Stimulated activated CD8-positive, alpha-beta memory T cell treated with anti-CD3 and anti-CD28 coated beads, Interleukin-2, amount 100 ng/mL, for 1 hour (primary cell): ENCODE measurements at places on chromosomes 3 and 15.

DNA sequence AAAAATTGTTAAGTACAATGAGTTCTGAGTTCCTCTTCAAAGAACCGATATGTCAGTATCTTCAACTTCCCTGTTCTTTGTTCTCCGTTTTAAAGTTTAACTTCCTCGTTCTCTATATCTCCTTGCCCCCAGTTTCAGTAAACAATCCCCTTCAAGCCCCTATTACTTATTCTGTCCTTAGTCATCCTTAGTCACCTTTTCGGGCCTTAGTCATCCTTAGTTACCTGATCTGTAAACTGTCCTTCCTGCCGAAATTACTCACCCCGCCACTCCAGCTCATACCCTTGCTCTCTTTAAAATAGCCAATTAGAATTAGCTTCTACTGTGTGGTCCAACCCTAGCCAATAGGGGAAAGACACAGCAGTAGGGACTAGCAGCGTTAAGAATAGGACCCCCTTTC is 1165.6 kb downstream of the NSUN3 start:
- no peak for DNase-seq

GRCh38 chr3:148066802-148067201 is 630.9 kb upstream of the AGTR1 start:
- no peak for DNase-seq

DNA sequence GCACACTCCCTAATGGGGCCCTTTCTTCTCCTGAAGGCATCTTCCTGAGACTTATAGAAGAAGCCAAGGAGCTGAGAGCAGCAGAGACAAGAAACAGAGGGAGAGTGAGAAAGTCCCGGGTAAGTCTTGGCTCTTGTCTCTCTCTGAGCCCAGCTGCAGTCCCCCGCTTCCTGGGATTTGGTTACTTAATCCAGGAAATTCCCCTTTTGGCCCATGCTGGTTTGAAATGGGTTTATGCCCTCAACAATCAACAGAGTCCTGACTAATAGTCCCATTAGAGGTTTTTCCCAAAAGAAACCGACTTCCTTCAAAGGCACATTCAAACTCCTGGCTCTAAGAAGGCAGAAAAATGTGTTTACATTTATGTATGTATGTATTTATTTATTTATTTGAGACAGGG is 22.0 kb downstream of the TMEM158 start:
- DNase-seq, result no peak

DNA sequence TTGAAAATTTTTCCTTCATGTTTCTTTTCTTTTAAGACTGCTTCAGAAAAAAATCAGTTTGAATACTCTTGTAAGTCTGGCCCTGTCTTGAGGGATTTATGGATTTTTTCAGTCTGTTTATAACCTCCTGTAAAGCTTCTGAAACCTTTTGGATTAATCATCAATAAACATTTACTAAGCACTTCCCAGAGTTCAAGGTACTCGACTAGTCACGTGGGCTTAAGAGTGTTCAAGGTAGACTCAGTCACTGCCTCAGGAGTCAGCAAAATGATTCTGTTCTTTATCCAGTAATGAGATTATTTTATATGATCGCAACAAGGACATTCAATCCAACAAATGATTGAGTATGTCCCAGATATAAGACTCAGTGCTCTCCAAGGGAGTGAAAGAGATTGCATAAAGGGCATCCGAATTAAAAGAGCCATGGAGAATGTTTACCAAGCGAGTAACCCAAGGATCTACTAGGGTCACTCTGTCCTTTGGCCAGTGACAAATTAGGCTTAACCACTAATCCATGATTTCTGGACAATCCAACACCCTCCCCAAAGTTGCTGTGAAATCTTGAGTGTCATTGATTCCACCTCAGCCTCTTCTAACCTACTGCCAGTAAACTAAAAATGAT is 726.6 kb upstream of the NAALADL2 start:
- DNase-seq, result no peak

GRCh38 chr15:98596885-98597392 is 51.4 kb upstream of the IGF1R start:
- no peak for DNase-seq

- no peak for DNase-seq
Observed at GRCh38 chr3:180188512-180189309, 152.0 kb upstream of the PEX5L start.

- DNase-seq, result peak; percentile 66
Observed at GRCh38 chr3:46895204-46895660, 17.7 kb downstream of the PTH1R start.

- DNase-seq, result no peak
Observed at GRCh38 chr15:75606711-75607699, 18.5 kb downstream of the SNUPN start.

- no peak for DNase-seq
Observed at GRCh38 chr15:78768096-78768495, 43.2 kb downstream of the ADAMTS7 start.

DNA sequence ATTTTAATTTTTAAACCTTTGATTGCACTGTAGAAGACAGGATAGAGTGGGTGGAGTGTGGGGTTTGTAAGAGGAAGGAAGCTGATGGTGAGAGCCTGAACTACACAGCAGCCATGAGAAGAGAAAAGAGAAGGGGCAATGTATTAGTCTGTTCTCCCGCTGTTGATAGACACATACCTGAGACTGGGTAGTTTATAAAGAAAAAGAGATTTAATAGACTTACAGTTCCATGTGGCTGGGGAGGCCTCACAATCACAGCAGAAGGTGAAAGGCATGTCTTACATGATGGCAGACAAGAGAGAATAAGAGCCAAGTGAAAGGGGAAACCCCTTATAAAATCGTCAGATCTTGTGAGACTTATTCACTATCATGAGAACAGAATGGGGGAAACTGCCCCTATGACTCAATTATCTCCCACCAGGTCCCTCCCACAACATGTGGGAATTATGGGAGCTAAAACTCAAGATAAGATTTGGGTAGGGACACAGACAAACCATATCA is 37.3 kb downstream of the STARD5 start:
- no peak for DNase-seq

GRCh38 chr3:44992555-44993470 is 16.8 kb downstream of the EXOSC7 start:
- no peak for DNase-seq

GRCh38 chr15:95291898-95292472 is 1038.5 kb upstream of the NR2F2 start:
- no peak for DNase-seq

- DNase-seq, result no peak
Observed at GRCh38 chr3:51971350-51971749, 2.5 kb downstream of the ABHD14B start.

- no peak for DNase-seq
Observed at GRCh38 chr3:59290358-59290757, 240.5 kb upstream of the CFAP20DC start.

DNA sequence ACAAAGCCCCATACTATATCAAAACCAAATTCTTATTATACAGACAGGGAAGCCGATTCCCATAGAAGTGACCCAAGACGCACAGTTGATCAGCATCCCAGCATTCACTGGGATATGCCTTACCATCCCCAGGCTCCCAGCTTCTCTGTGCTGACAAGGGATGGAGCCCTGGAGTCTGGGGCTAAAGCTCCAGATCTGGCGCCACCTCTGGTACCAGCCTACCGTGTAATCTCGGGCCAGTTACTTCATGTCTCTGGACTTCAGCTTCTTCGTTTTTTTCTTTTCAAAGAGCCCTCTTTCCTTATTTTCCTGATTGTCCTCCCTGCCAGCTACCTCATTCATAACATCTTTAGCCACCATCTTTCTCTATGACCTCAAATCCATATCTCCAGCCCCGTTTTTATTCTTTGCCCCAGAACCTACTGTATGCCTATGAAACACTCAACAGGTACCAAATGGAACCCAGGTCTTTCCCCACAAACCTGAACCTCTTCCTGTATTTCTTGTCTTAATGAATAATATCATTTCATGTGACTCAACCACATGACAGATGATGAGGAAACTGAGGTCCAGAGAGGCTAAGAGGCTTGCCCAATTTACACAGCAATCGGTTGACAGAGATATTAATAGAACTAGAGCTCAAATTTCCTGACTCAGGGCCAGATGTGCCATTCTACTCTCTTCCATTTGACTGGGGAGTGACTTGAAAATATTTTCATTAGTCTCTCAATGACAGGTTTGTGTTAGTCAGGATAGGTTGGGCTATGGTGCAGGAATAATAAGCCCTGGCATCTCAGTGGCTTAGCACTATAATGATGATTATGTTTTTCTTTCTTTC is 85.4 kb upstream of the TLE3 start:
- DNase-seq, result no peak

- DNase-seq, result no peak
Observed at GRCh38 chr3:69406163-69406562, 20.3 kb upstream of the FRMD4B start.
